ENCODE measurements at places on chromosomes 4 and X.

DNA sequence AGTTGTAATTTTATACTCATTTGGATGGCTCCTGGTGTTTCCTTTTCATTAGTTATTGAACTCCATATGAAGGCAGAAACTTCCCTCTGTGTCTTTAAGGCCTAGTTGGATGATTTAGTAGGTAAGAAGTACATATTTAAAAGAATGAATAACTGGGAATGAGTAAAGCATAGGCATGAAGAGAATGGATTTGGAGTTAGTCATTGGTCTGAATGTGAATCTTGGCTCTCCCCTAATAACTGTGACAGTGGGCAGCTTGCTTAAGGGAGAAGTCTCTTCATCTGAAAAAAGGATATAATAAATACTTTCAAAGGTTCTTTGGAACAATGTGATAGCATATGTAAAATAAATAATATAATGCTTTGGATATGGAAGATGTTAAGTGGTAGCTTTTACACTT is 13.2 kb downstream of the SNX25 start:
- DNase-seq = no peak

GRCh38 chrX:67346667-67347066 is 197.2 kb upstream of the AR start:
- DNase-seq = no peak

- no peak for DNase-seq
Measured at GRCh38 chr4:123667991-123668390, 271.4 kb downstream of the SPRY1 start.

GRCh38 chr4:170234800-170235199 is 145.0 kb upstream of the AADAT start:
- no peak for DNase-seq

DNA sequence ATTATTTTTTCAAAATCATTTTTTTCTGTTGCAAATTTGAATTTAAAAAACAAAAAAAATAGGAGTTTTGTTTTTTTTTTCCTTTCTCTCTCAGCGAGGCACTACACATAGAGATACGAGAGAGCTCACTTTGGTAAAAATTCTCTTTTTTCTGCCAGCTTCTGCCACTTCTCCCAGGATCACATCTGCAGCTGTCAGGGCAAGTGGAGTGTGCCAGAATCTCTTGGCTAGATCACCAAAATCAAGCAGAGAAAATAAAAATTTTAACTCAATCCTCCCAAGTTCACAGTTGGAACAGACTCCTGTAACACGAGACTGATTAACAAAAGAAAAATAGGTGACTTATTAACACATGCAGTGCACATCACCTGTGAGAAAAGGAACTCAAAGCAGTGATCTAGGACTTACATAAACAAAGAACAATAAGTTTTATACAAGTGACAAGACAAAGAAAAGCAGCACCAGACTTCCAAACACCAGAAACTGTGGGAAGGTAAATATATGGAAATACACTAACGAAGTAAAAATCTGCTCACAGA is 213.2 kb upstream of the ZFP42 start:
- no peak for DNase-seq

DNA sequence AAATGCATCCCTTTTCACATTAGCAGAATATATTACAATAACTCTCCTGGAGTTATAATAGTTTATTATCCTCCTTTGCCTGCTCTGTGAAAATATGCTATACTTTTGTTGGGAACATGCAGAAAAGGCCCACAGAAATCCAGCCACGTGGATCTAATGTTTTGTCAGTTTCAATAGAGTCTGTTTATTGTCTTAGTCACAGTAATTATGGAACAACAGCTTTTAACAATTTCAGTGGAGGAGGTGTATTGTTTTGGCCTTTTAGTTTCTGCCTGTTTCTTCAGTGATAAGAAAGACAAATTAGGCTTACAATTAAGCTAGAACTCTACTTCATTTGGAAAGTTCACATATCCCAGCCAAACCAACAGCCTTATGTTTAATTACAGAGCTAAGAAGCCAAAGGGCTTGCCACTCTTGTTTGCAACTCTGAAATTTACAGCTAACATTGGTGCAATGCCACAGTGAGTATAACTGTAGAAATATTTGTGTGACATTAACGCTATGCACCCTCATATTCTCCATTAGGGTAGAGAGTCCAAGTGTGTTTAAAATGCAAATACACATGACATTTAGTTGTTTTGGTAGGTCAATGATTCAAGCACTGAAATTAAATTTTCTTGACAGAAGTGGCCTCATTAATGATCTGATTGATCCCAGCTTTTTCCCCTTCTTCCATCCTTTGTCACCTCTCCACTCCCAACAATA is 175.8 kb downstream of the USP46 start:
- no peak for DNase-seq

- DNase-seq = no peak
Measured at GRCh38 chr4:103845075-103845474, 125.3 kb upstream of the TACR3 start.

- DNase-seq = no peak
Measured at GRCh38 chr4:6236816-6237390, 32.7 kb upstream of the WFS1 start.

GRCh38 chr4:108954880-108955279 is 192.0 kb upstream of the ETNPPL start:
- DNase-seq = no peak

DNA sequence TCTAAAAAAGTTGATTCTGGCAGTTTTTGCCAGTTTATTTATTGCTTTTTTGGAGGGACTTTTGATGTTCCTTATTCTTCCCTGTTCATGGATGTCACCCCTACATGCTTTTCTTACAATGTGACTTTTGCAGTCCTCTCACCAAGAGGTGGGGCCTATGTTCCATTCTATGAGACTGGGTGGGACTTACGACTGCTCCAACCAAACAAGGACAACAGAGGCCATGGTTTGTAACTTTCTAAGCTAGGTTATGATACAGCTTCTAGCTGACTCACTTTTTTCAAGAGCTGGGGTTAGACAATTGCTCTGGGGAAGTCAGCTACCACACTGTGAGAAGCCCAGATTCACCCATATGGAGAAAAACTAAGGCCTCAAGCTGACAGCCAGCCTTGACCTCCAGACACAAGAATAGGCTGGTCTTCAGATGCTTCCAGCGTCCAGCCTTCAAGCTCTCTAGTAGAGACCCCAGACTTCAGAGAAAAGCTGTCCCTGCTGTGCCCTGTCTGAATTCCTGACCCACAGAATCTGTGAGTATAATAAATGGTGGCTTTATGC is 39.5 kb downstream of the ENOPH1 start:
- DNase-seq = peak; percentile 18

DNA sequence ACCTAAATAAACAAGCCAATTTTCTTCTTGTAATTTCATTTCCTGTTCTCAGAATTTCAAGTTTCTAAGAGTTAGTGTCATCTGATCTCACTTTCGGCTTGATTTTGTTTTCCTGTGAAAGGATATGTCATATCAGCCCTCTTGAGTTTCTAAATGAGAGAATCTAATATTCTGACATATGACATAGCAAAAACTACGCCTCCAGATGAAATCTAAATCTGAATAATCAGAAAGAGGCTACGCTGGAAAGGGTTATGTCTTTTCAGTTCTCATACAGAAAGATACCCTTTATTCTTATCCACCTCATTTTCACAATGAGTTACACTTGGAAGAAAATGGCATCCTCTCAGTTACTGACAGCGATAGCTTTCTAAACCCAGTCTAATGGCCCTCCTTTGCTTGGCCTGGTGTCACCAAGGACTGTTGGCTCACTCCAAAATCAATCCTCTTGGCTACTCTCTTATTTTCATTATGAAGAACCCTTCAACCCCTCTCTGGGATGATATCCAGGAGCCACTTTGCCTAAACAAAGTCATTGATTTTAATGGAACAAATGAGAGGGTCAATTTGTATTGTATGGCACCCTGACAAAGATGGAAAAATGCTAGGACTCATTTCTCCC is 65.6 kb downstream of the ASB9 start:
- DNase-seq = no peak

DNA sequence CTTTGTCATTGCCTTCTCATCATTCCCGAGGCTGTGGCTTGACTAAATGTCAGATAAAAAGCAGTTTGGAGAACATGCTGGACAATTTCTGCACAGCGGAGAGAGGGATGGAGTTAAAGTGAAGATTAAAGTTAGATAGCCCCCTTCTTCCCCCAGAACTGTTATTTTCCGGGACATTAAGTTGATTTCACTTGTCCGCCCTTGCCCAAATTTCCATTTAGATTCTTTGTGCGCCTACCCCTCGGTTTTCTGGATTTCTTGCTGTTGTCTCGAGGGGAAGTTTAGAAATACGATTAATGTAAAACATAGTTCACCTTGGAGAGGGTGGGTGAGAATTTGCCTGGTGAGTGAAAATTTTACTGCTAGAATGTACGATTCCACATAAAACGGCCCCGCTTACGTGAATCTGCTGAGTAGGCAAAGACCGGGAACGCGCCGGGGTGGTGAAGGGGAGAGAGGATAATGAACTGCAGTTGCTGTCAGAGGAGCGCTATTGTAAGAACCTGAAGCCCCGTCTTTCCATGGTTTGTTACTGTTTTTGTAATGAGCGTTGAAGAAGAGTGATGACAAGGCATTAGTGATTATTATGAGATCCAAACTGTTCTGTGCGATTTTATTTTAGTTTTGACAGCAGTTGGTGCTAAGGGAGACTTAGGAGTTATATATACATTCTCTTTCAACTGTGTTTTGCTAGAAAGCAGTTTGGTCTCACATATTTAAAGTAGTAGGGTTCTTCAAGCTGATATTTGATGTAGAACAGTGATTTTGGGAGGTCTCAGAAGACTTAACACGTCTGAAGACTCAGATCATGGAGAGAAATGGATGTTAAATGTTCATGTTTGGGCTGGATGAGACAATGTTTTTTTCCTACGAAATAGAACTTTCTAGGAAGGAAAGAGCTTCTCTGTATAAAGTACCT is 73.0 kb downstream of the AFF1 start:
- DNase-seq = peak; percentile 85

DNA sequence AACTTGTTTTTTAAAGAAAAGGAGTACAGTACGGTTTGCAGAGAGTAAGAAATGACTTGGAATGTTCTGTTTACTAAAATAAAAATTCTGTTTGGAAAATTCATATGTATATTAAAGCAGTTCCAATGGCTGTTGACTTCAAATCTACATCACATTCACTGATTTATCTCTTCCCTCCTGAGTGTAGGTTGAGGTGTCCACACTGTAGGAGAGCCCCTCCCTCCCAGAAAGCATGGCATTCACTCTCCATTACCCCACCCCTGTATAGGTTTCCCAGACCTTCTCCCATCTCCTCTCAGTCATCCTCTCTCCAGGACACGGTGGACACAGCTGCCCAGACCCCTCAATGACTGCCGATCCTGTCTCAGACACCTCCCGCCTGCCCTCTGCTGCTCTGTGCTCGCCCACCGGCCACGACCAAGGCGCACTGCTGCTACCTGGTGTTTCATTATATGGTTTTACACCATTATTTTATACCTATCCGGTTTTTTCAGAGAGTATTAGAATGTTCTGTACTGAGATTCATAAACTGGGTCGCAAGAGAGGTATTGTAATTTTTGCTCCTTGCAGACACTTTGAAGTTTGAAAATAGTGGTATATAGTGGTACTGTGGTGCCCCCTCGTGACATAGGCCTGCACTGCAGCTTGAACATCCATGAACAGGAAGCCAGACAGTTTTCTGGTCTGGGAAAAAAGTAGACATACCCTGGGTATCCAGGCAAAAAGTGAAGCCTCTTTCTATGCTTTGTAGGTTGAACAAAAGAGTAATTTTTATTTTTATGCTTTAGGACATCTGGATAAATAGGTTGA is 38.8 kb upstream of the BEX4 start:
- peak; percentile 47 for DNase-seq

DNA sequence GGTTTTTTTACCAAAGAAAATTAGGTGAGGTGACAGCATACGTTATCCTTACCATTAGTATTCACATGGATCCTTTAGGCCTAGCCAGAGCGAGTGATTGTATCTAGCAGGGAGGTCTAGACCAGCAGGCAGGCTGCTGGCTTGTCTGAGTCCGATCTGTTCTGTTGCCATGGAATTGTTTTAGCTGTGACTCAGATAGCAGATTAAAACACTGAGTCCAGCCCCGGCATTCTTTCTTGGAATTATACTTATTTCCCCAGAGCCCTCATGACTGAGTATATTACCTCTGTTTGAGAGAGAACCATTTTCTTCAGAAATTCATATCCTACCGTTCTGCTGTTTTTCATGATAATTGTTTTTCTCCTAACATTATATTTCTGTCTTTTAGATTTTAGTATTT is 37.4 kb downstream of the OCRL start:
- DNase-seq = no peak

- no peak for DNase-seq
Measured at GRCh38 chr4:80173841-80174240, 23.5 kb upstream of the PRDM8 start.

DNA sequence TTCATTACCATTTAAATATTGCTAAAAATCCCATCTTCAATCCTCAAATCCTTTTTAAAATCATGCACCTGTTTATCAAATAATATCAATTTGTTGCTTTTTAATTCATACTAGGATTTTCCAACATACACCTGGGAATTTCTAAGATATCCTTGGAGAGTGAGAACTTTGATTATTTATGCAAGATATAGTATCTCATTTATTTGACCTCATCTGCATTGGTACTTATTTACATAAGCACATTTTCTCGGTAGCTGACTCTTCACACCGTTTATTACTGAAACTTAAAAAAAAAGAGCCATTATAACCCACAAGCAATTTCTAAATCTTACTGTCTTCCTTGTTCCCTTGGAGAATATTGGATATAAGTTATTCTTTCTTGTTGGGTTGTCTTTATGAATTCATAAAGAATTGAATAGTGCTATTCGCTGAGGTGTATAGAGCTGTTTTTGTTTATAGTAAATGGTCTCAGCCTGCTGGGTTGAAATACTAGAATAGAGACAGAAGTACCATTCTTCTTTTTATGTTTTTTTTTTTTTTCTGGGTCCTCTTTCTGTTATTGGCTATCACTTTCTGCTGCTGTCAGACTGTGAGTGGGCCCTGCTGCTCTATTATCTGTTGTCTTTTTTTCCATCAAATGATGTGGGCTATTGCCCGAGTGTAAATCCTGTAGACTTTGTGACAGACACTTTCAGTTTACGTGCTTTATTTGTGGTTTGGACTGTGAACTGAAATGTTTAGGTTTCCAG is 2.9 kb downstream of the UGT8 start:
- DNase-seq = peak; percentile 40

Data from head of caudate nucleus (tissue), 42 donors.